ENCODE measurements at places on chromosomes 12 and 14.

- DNase-seq, result no peak
- H3K4me3 ChIP-seq, result peak overlapping the region; percentile 94
- peaks cover 35% of the 10 kb centered on the region for H3K4me1 ChIP-seq
- no peaks in the 10 kb centered on the region for H3K27me3 ChIP-seq
Observed at GRCh38 chr12:55726971-55727370, 1.8 kb downstream of the CD63 start.

- peak; percentile 76 for DNase-seq
- no peaks in the 10 kb centered on the region for H3K36me3 ChIP-seq
- H3K4me3 ChIP-seq, result no peak overlapping the region
- peaks cover 5% of the 10 kb centered on the region for H3K4me1 ChIP-seq
- H3K27ac ChIP-seq, result peak overlapping the region; percentile 46
- H3K27me3 ChIP-seq, result no peaks in the 10 kb centered on the region
Observed at GRCh38 chr12:75526655-75527511, 15.5 kb upstream of the KRR1 start.

DNA sequence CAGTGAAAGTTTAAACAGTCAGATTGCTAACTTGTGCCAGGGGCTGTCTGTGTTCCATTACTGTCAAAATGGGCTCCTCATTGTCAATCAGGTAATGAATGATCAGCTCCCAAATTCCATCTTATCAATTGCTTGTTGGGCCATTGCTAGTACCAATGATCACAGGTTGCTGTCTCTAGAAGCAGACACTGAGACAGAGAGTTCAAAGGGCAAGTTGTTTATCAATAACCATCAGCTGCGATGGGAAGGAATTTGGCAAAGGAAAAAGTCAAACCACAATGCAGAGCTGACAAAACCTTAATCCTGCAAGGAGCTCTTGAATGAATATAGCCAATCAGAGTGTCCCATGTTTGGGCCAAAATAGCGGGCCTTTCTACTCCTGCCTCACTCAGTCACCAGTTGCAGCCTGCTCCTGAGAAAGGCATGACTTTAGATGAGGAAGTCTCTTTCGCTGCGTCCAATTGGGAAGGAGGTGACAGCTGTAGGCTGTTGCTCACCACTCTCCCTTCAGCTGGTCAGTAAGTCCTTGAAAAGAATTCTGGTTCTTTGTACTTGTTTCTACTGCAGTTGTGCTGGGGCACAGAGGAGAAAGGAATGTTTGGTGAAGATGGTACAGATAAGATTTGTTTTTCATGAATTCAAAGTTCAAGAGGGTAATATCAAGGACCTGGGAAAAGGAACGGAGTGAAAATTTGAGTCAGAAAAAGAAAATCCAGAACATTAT, 179.2 kb upstream of the PDE3A start:
- no peaks in the 10 kb centered on the region for H3K4me1 ChIP-seq
- H3K27ac ChIP-seq, result no peak overlapping the region
- peak; percentile 42 for DNase-seq
- no peak overlapping the region for H3K4me3 ChIP-seq
- no peaks in the 10 kb centered on the region for H3K36me3 ChIP-seq

GRCh38 chr12:113934946-113935345, 31.2 kb downstream of the RBM19 start:
- no peak for DNase-seq
- no peaks in the 10 kb centered on the region for H3K27me3 ChIP-seq
- H3K36me3 ChIP-seq, result peaks cover 50% of the 10 kb centered on the region
- H3K27ac ChIP-seq, result no peak overlapping the region

GRCh38 chr12:132238488-132238854, 90.9 kb downstream of the GALNT9 start:
- no peak overlapping the region for H3K4me3 ChIP-seq
- no peaks in the 10 kb centered on the region for H3K4me1 ChIP-seq
- H3K27me3 ChIP-seq, result no peaks in the 10 kb centered on the region

DNA sequence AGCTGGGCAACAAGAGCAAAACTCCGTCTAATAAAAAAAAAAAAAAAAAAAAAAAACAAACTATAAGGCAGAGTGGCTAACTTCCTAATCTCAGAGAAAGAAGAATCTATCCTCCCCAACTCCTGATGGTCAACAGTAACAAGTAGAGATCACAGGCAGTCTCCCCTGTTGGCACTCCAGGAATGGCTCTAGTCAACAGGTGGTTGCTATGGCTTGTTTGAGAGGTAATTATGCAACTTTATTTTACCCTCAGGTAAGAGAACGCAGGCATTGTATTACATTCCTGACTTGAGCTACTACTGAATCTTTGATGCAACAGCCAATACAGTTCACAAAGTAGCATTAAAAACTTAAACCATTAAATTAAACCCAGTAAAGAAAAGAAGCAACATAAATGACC, 180.3 kb downstream of the DICER1 start:
- DNase-seq, result no peak
- H3K27me3 ChIP-seq, result no peaks in the 10 kb centered on the region
- no peak overlapping the region for H3K27ac ChIP-seq
- H3K36me3 ChIP-seq, result no peaks in the 10 kb centered on the region

- no peak overlapping the region for H3K4me3 ChIP-seq
- H3K4me1 ChIP-seq, result no peaks in the 10 kb centered on the region
- peaks cover 35% of the 10 kb centered on the region for H3K27me3 ChIP-seq
- no peak overlapping the region for H3K27ac ChIP-seq
- H3K36me3 ChIP-seq, result no peaks in the 10 kb centered on the region
Observed at GRCh38 chr14:94864387-94865195, 94.7 kb upstream of the GSC start.

GRCh38 chr12:81610955-81611889, 147.9 kb downstream of the PPFIA2 start:
- no peaks in the 10 kb centered on the region for H3K27me3 ChIP-seq
- H3K27ac ChIP-seq, result no peak overlapping the region
- no peaks in the 10 kb centered on the region for H3K36me3 ChIP-seq
- DNase-seq, result no peak

DNA sequence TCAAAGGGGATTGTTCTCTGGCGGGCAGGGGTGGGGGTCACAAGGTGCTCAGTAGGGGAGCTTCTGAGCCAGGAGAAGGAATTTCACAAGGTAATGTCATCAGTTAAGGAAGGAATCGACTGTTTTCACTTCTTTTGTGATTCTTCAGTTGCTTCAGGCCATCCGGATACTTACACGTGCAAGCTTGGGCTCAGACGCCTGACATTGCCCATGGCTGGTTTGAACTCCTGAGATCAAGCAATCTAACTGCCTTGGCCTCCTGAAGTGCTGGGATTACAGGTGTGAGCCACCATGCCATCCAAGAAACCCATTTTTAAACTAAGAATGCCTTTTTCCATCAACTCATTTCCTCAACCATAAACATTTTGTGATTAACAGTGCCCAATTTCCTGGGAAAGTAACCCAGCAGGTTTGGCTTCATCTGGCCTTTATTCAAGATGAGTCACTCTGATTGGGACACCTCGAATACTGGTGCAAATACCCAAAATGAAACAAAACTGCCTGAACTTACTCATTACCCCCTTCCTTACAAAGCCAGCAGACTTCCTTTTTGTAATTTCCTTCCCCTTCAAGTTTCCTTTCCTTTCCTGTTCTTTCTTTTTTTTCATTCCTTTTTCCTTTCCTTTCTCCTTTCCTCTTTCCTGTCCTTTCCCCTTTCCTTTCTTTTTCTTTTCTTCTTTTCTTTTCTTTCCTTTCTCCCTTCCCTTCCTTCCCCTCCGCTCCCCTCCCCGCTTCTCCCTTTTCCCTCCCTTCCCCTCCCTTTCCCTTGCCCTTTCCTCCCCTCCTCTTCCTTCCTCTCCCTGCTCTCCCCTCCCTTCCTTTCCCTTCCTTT, 10.2 kb upstream of the RNASE10 start:
- H3K4me3 ChIP-seq, result no peak overlapping the region
- H3K27ac ChIP-seq, result no peak overlapping the region
- H3K27me3 ChIP-seq, result peaks cover 8% of the 10 kb centered on the region
- no peaks in the 10 kb centered on the region for H3K36me3 ChIP-seq
- H3K4me1 ChIP-seq, result no peaks in the 10 kb centered on the region

DNA sequence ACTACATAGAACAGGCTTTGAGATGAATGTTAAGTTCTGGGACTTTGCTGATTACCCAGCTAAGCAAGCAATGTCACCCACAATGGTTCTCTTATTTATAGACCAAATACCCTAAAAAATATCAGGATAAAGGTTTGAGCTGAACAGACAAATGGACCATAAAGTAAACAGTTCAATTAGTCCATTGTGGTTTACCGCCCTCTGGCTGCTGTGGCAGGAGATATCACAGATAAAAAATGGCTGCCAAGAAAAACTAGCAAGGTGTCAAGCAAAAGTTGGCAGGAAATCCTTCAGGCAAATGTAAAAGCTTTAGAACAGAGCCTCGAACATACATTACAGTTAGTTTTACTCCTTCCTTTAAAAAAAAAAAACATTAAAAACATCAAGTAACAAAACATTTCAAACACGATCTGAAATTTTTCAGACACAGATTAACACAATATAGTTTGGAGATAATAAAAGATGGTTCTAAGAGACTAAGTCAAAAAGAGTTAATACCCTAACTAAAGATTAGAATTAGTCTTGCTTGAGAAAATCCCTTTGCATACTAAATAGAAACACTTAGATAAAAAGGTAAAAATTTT, 41.3 kb downstream of the MED13L start:
- H3K4me1 ChIP-seq, result peaks cover 5% of the 10 kb centered on the region
- no peak overlapping the region for H3K4me3 ChIP-seq
- no peaks in the 10 kb centered on the region for H3K36me3 ChIP-seq
- peak; percentile 75 for DNase-seq

- H3K27me3 ChIP-seq, result peaks cover 29% of the 10 kb centered on the region
- peak; percentile 58 for DNase-seq
- no peak overlapping the region for H3K27ac ChIP-seq
- H3K36me3 ChIP-seq, result no peaks in the 10 kb centered on the region
Observed at GRCh38 chr12:49974231-49974675, 1.5 kb downstream of the AQP6 start.

DNA sequence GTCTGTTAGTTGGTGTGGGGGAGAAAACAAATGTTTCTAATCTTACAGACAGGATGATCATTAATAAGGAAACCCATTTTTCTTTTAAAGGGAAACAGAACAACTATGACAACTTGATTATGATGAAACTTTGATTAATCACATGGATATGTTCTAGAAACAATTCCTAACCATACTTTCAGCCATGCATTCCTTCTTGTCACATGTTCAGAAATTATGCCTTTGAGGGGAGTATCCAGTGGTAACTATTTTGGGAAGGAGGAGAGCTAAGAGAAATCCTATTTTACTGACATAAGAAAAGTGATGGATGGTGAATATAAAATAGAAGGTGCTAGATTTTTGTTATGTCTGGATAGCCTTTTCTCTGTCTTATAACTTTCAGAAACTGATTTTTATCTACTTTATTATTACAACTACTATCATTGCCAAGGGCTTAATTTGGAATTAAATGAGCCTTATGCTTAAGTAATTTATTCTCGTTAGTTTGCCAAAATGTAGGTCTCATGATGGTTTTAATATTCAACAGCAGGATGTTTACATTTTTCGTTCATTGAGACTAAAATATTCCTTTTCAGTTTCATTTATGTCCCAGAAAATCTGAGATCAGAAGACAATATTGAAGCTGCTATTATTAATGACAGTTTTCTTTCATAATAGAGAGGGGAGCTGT, 200.1 kb downstream of the TMTC2 start:
- no peak overlapping the region for H3K27ac ChIP-seq
- DNase-seq, result no peak
- no peaks in the 10 kb centered on the region for H3K36me3 ChIP-seq
- H3K4me3 ChIP-seq, result no peak overlapping the region

Data from mesenchymal stem cell (in vitro differentiated cells and primary cell).